Coronary artery (tissue), 2 donors: ENCODE measurements at places on chromosomes 4 and X.

GRCh38 chr4:80365928-80366327, 30.4 kb downstream of the CFAP299 start:
- DNase-seq, result no peak

DNA sequence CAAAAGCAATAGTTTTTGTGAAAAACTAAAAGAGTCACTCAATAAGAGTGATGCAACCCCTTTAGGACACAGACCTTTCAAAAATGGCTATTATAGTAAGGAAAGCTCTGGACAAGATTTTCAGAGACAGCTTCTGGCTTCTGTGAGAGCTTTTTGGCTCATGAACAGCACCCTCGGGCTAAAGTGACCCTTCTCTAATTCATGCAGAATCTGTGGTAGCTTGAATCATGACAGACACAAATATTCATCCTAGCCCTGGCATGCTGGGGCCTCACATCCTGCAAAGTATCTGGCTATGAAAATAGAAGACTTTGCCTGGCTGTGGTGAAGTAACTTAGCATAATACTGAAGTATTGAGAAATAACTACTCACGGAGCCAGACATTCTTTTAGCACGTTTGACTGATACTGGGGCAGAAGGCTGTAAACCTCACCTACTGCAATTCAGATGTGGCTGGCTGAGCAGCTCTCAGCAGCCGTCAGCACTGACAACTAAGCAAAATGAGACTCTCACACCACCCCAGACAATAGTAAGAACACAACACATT, 327.3 kb downstream of the MAPK10 start:
- peak; percentile 72 for DNase-seq

DNA sequence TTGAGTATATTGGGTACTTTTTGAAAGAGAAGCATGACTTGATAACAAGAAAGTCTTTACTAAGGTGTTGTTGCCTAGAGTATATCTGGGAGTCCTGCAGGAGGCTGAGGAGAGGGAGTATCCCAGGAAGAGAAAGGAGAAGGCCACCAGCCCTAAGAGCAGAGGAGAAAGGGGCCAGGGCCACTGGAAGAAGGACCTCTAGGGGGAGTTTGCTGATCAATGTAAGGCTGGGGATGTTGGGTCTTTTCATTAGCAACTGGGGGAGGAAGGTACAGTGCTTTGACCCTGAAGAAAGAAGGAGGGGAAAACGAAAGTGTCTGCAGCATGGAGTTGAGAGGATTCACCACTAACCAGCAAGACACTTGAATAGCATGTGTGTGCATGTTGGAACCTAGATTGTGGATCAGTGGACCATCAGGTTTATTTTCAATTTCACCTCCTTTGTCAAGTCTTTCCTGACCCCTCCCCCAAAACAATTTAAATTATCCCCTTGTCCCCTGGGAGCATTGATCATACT, 4.5 kb downstream of the SMIM9 start:
- no peak for DNase-seq

GRCh38 chr4:105741548-105741947, 33.0 kb downstream of the GSTCD start:
- no peak for DNase-seq

DNA sequence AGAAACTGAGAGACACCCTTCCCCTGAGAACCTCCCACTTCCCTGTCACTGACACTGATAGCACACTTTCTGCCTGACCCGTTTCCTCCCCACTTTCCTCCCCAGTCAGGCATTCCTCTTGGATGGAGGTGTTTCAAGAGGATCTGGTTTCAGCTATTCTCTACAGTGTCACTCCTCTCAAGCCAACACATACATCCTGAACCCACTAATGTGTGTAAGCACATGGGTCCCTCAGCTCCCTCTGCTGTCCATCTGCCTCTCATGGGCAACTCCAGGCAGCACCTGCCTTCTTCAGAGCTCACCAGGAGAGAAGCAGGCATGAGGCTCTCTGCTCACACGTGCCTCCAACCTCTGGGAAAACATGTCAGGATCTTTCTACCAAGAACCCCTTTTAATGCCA, 207.6 kb downstream of the NAF1 start:
- no peak for DNase-seq

- no peak for DNase-seq
Observed at GRCh38 chrX:8849458-8849857, 48.3 kb upstream of the FAM9A start.

- no peak for DNase-seq
Observed at GRCh38 chrX:47902161-47902560, 65.5 kb downstream of the ZNF81 start.

DNA sequence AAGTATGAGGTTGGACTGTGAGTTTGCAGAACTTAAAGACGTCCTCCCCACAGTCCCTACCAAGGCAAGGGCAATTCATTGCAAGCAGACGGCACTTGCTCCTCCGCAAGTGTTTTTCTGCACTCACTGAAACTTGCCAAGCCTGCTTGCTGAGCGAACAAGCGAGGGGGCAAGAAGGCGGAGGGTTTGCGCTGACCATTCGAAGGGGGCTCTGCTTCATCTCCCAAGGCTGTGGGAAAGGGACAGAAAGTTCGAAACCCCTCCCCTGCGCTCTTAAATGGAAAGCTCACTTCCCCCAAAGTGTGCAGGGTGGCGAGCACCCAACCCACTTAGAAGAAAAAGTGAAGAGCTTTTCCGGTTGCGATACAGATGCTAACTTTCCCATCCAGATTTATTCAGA, 1.4 kb downstream of the MID1 start:
- DNase-seq, result no peak

DNA sequence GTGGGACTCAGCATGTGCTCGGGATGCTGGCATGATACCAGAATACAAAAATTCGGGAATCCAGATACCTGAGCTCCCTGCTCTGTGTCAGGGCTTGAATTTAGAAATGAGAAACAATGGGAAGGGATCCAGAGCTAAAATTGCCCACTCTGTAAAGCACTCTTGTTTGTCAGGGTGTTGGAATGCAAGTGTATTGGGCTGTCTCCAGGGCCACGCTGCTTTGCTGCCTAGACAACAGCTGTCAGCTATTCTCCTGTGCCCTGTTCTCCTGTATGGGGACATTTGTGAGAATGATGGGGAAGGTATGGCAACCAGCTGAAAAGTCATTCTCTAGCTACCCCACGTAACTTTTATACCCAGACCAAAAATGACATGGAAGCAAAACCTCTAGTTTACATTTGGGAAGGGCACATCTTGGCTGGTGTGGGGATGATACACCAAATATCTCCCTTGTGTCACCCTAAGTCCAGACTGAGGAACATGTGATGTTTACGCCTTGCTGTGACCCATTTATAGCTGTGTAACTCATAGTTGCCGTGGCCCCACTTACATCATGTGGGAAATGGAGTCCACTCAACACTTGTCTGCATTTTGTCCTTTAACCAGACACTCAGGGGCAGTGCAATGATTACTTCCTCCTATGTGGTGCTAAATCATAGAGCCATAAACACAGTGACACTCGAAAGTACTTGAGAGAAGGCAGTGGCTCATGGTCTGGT, 46.6 kb downstream of the SMPX start:
- DNase-seq, result no peak

DNA sequence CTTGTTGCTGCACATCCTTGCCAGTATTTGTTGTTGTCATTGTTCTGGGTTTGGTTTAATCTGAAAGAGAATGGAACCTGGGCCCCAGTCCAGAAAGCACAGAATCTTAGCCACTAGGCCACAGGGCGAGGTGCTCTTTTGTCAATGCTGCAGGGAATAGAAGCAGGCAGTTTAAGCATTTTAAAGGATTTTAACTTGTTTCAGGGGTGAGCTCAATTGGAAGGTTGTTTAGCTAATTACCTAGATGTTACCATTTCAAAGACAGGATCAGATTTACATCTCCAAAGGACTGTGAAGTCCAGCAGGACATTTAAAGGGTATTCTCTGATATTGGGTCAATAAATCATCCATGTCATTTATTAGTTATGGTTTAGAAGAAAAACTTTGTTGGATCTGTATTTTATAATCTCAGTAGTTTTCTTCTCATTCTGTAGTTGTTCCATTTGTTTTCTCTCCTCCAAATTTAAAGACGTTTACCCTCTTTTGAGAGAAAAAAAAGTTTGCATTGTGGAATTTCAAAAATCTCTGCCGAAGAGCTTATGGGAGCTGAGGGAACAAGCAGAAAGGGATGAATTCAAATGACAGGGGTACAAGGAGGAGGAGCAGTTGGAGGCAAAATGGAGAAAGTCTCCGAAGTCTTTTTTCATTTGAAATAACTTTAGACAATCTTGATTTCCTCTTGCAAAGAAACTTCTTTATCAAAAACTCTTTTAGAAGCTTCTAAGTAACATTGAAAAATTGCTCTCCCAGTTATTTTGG, 57.5 kb upstream of the FAM47C start:
- no peak for DNase-seq

DNA sequence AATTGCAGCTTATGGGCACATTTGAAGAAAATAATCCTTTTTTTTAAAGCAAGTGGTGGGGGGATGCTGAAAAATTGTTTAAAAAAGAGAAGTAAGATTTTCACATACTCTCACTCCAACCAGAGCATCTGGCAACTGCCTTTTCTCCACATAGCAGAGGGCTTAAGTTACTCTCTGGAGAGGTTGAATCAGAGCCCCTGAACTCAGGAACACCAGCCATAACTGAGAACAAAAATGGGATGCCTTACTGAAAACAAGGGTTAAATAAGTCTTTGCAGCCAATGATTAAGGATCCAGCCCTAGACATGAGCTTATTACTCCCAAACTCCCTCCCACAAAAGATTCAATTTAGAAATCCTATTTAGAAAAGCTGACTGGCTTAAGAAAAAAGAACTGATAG, 27.5 kb downstream of the CASK start:
- no peak for DNase-seq

DNA sequence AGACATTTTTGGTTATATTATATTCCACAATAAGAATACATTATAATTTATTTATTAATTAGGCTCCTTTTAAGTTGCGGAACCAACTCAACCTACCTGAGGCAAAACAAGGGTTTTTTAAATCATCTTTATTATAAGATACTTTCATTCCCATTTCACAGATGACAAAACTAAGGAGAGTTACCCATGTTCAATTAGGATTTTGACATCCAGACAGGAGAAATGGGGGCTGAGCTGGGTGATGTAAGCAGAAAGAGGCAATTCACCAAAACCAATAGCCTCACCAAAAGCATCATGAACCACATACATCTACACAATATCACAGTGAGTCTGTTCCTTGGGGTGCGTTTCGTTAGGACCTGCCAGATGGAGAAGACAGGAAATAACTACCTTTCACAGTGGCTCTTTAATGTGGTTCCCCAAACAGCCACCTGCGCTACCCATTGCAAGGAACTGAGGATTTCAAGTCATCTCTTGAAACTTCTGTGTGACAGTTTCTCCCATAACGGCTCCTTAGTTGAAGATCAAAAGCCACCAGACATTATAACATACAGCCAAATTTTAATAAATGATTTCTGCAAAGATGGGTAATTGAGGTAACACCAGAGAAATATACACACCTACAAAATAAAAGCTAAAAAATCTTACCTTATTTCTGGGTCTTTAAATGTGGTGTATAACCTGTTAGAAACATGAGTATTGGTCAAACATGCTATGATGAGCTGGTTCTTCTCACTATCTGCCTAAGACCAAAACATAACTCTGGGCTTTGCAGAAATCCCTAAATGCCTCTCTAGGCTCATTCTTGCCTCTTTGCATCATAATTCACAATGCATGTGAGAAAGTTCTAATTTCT, 190.6 kb upstream of the LEF1 start:
- no peak for DNase-seq

DNA sequence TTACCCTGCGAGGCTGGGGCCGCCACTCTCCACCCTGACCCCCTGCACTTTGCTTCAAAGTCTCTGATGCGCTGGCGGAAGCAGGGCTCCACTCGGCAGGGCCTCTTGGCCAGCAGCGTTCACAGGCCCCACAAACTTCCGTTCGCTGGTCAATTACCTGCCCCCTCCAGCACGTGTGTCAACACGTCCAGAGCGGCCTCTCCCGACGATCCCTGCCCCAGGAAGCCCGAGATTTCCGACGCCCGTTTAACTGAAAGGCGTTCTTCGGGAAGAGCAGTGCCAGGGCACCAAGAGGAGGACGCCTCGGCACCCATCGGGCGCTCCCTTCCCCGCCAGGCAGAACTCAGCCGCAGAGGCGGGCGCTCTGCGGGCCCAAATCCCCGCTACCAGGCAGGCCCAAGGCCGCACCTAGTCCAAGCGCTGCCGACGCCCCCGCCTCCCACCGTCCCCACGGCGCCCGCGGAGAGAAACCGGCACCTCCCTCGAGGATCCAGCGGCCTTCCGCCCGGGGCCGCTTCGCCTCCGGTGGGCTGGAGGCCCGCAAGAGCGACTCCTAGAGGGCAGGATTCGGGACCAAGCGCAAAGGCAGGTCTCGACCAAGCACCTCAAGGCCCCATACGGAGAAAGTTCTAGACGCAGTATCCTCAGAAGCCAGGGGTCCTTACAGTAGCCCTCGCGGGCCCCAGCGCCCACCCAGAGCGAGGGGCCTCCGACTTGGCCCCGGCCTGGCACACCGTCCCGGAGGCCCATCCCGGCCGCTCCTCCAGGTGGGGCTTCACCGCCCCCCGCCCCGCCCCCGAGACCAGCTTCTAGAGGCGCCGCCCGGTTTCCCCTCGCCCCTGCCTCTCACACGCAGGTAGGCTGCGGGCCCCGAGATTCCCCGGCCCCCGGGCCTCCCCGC, 586 bp downstream of the BCAP31 start:
- no peak for DNase-seq

DNA sequence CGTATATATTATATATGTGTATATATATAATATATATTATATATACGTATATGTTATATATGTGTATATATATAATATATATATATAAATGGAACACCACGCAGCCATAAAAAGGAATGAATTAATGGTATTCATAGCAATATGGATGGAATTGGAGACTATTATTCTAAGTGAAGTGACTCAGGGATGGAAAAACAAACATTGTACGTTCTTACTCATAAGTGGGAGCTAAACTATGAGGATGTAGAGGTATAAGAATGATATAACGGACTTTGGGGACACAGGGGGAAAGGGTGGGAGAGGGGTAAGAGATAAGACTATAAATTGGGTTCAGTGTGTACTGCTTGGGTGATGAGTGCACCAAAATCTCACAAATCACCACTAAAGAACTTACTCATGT, 1388.9 kb downstream of the C4orf33 start:
- no peak for DNase-seq

- DNase-seq, result no peak
Observed at GRCh38 chr4:42339935-42340406, 57.3 kb upstream of the SHISA3 start.

GRCh38 chr4:117983541-117984365, 50.5 kb upstream of the NDST3 start:
- DNase-seq, result no peak

- DNase-seq, result no peak
Observed at GRCh38 chrX:25600776-25601175, 537.4 kb upstream of the MAGEB18 start.

- no peak for DNase-seq
Observed at GRCh38 chrX:98956014-98956413, 1454.1 kb downstream of the PCDH19 start.

- DNase-seq, result no peak
Observed at GRCh38 chrX:96405842-96406241, 278.8 kb upstream of the DIAPH2 start.

DNA sequence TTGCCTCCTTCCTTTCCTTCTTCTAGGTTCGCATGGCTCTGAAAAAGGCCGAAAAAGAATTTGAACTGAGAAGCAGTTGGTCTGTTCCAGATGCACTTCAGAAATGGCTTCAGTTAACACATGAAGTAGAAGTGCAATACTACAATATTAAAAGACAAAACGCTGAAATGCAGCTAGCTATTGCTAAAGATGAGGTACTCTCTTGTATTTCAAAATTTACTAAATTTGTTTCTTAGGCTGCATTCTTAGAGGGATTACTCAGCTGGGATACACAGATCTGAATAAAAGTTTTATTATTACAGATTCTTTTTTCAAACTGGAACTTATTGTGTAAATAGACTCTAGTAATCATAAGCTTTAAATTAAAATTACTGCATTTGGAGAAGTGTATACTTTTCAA, 146.9 kb downstream of the STIM2 start:
- no peak for DNase-seq
